ENCODE measurements at places on chromosomes 6 and 20.
A peak's percentile ranks its signal among the peaks of the same experiment; 100 is the strongest.

GRCh38 chr20:16388731-16389130 is 184.5 kb downstream of the KIF16B start:
- DNase-seq, result no peak

- DNase-seq, result peak; percentile 22
These were observed 54.7 kb upstream of the HFE start for GRCh38 chr6:26032340-26033084.

DNA sequence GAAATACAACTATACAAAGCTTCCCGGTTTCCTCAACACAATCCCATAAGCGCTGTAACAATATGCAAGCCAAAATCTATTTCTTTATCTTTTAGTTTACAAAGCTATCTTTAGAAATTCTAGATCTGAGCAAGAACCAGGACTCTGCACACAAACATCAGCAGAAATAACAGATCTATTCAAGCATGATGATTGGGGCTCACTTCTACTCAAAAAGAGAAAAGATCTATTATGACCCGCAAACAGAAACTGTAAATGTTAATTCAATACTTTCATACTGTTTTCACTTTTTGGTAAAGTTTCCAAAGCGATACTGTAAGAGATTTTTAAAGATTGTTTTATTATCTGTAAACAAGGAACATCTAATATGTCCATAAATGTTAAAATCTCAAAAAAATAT is 86.6 kb downstream of the SESN1 start:
- DNase-seq, result no peak

DNA sequence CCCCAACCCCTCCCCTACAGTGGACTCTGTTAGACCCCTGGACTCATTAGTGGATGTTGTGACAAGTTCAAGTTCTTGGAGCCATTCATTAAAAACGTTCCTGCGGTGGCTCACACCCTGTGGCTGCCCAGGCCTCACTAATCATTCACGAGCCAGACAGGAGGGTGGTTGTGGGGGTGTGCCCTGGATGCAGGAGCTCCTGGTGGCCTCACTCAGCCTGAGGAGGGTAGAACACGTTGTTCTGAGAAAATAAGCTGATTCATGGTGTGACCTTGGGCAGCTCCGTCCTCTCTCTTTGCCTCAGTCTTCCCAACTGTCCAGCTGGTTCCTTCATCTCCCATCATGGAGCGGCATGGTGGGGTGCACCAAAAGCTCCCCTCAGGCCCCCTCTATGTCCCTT is 16.7 kb downstream of the SLC13A3 start:
- DNase-seq, result no peak

GRCh38 chr6:138037009-138037504 is 70.2 kb downstream of the PERP start:
- no peak for DNase-seq

- DNase-seq, result no peak
These were observed 19.5 kb downstream of the PTGIS start for GRCh38 chr20:49548371-49548947.

DNA sequence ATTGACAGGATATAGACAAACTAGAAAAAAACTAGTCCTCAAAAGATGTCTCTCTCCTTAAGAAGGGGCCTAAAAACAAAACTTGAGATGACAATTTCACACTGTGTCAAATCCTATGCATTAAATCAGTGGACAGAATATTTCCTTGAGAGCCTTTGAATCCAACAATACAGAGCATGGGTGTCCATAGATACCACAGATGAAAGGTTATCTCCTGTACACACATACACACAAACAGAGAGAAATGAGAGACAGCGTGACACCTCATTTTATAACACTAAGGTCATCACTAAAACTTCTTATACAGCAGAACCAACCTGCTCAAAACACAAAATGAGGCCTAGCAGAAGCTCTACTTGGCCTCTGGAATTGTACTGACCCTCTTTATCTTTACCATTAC is 55.5 kb downstream of the MAP7 start:
- DNase-seq, result no peak

GRCh38 chr6:75656479-75656878 is 54.8 kb downstream of the SENP6 start:
- DNase-seq, result no peak

DNA sequence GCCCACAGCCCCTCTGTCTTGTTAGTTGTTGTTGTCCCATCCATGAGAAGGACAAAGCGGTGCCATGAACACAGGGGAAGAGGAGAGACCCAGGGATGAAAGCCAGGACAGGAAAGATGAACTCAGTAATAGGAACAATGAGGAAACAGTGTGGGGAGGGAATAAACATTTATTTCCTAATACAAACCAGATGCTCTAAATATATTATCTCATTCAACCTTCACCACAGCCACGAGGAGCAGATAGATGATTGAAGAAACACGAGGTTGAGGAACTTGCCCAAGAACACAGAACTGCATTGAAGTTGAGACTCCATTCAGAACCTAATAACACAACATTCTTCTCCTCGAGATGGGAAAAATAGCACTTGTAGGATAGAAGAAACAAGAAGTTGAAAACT is 53.0 kb upstream of the AIG1 start:
- no peak for DNase-seq

Data from brain microvascular endothelial cell (primary cell).